ENCODE measurements at places on chromosomes 7 and 10.

DNA sequence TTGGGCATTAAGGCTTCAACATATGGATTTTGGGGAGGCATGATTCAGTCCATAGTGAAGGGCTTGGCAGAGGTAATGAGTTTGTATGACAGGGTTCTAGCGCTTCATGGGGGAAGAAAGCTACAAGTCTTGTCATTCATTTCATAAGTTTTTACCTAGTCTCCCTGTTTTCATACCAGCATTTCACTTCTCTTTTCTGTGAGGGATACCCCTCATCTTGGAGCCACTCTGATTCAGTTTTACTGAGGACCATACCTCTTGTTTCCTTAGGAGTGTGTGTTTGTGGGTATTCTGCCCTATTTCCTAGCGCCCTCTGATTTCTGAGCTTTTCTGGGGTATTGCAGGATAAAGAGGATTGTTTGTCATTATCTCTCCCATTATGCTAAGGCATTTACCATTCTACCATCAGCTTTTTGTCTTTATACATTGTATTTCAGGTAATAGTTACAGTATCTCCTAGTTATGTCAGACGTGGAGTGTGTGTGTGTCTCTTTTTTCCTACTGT lies 6.8 kb downstream of the RSBN1L start:
- no peak for DNase-seq

- no peak for DNase-seq
These were observed 7.2 kb upstream of the EPHA1 start for GRCh38 chr7:143415742-143416397.

DNA sequence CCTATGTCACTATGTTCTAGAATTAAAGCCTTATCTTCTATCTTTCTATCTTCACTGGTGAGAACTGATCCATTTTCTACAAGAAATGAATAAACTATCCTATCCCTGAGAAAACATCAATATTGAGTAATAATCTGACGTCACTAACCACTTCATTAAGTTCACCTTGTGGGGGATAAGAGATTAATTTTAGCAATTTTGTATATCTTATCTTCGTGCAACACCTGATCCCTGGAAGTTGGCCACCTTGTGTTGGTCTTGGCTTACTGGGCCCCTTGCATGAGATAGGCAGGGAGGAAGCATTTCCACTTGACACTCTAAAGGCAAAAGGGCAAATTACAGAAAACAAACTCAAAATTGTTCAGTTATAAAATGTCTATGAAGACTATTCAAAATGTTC lies 20.1 kb upstream of the OR6B1 start:
- no peak for DNase-seq

DNA sequence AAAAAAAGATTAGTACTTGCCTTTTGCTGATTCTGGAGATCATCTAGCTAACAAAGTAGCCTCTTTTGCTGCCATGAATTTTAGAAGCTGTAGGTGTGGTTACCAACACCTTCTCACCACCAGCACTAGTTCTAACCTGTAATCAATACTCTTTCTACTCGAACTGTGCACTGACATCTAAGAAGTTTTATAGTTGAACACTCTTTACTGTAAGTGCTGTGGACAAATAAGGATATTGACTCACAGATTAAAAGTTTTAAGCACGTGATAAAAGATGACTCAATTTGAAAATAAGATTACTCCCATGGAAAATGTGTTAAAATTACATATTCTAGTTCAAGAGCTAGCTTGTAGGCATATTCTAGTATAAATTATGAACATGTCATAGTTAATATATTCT lies 89.9 kb downstream of the REEP3 start:
- no peak for DNase-seq

GRCh38 chr7:38839851-38840250 lies 69.1 kb downstream of the VPS41 start:
- no peak for DNase-seq

DNA sequence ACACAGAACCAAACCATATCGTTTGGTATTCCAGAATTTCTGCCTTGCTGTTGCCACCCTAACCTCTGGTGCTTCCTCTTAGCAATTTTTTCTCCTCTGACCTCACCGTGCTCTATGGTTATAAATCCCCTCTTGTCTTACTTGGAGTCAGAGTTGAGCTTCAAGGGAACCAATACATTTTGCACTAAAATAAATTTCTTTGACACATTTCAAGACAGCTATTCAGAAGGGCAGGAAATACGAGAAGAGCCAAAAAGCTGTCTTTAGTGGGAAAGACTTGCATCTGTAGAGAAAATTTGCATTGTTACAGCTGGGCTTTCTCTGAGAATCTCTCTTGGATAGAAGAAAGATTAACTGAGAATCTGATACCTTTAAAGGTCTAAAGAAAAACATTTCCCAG lies 14.5 kb upstream of the AKR1C2 start:
- DNase-seq, result no peak

DNA sequence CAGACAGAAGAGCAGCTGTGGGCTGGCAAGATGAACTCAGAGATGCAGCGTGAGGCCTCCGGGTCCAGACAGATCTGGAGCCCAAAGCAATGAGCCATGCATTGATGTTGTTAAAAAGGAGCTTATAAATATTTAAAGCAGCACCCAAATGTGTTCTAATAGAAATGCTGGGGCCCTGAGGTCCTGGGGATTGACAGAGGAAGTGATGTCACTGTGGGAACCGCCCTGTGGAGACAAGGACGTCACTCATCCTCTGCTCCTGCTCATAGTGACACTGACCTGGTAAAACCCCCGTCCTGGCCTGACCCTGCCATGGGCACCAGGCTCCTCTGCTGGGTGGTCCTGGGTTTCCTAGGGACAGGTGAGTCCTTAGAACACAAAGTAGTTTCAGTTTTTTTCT lies 197.0 kb upstream of the PRSS58 start:
- no peak for DNase-seq

GRCh38 chr10:33365301-33365700 lies 30.8 kb upstream of the NRP1 start:
- no peak for DNase-seq

- no peak for DNase-seq
These were observed 81.7 kb downstream of the KMT2C start for GRCh38 chr7:152354061-152354460.
